ENCODE measurements at places on chromosomes 3 and 15.

DNA sequence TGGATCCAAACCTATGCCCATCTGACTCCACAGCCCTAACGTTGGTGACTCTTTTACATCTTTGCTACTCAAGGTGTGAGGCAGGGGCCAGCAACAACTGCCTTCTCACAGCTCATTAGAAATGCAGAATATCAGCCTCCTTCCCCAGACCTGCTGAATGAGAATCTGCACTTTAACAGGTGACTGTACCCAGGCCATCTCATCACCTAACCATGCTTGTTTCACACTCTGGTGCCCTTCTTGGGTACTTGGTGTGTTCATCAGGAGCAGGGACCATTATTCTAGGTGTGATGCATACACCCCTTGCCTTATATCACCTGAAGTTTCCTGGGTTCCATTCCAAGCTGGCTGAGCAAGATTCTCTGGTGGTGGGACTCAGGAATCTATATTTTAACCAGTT, 196.3 kb upstream of the LMCD1 start:
- no peak for DNase-seq

GRCh38 chr15:99185414-99186130, 63.8 kb downstream of the TTC23 start:
- DNase-seq: no peak

- no peak for DNase-seq
Measured at GRCh38 chr3:25472731-25473130, 44.7 kb downstream of the RARB start.

DNA sequence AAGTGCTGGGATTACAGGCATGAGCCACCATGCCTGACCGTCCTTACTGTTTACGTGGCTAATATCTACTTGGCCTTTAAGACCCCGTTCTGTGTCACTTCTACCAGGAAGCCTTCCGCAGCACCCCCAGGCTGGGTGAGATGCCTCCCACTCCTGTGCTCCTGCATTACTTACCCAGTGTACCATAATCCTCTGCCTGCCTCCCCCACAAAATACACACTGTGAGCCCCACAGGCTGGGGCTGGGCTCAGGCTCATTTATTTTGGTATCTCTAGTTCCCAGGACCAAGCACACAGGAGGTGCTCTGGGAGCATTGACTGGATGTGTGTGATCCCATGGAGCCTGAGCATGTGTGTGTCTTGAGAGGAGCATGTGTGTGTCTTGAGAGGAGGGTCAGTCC, 14.9 kb downstream of the MRAS start:
- no peak for DNase-seq

GRCh38 chr3:17808994-17809393, 66.6 kb upstream of the TBC1D5 start:
- DNase-seq: no peak

GRCh38 chr3:196501316-196502044, 2.1 kb downstream of the RNF168 start:
- peak; percentile 46 for DNase-seq

DNA sequence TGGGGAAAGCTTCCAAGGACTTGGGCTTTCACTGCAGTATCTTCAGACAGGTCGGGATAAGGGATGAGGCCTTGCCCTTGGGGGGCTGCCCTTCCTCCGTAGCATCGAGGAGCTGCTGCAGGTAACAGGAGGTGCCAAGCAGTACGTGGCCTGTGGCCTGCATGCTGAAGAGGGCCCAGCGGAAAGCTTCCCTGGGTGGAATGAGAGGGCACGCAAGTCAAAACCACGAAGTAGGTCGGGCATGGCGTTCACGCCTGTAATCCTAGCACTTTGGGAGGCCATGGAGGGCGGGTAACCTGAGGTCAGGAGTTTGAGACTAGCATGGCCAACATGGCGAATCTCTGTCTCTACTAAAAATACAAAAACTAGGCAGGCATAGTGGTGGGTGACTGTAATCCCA, 12.9 kb downstream of the CIDEC start:
- no peak for DNase-seq

Data from AML-193 (cell line).